ENCODE measurements at places on chromosomes 4 and X.

DNA sequence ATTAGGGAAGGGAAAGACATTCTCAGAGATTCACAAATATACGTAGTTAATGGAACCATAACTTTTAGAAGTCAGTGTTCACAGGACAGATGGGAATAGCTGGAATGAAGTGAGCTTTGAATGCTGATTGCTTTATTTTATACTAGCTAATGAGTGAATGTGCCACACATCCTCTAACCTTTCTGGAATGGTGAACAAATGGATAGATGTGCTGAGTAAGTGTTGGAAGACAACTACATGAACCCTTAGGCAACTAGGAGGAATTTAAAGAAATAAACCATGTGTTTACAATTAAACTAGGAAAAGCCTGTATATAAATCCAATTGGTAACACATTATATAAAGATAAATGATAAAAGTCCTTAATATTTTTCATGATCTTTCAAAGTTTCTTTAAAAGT is 91.6 kb upstream of the LIMCH1 start:
- no peak for DNase-seq

GRCh38 chr4:19636451-19636850 is 615.3 kb upstream of the SLIT2 start:
- DNase-seq = no peak

DNA sequence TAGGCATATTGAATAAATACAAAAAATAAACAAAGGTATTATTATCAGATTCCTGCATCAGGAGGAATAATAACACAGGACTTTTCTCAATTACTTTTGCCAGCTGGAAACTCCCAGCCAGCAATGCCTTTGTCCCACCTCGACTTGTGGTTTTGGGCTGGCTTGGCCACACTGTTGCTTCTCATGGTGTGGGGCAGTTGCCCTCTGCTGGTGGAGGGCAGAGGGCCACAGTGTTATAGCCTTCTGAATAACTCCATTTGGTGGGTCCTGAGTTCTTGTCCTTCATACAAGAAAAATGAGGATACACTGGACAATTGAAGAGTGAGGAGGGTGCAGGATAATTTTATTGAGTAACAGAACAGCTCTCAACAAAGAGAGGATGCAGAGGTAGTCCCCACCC is 1206.0 kb upstream of the ADGRL3 start:
- DNase-seq = no peak

GRCh38 chr4:180618396-180618795 is 1624.8 kb upstream of the TENM3 start:
- no peak for DNase-seq

GRCh38 chr4:180284267-180284666 is 1958.9 kb upstream of the TENM3 start:
- no peak for DNase-seq

DNA sequence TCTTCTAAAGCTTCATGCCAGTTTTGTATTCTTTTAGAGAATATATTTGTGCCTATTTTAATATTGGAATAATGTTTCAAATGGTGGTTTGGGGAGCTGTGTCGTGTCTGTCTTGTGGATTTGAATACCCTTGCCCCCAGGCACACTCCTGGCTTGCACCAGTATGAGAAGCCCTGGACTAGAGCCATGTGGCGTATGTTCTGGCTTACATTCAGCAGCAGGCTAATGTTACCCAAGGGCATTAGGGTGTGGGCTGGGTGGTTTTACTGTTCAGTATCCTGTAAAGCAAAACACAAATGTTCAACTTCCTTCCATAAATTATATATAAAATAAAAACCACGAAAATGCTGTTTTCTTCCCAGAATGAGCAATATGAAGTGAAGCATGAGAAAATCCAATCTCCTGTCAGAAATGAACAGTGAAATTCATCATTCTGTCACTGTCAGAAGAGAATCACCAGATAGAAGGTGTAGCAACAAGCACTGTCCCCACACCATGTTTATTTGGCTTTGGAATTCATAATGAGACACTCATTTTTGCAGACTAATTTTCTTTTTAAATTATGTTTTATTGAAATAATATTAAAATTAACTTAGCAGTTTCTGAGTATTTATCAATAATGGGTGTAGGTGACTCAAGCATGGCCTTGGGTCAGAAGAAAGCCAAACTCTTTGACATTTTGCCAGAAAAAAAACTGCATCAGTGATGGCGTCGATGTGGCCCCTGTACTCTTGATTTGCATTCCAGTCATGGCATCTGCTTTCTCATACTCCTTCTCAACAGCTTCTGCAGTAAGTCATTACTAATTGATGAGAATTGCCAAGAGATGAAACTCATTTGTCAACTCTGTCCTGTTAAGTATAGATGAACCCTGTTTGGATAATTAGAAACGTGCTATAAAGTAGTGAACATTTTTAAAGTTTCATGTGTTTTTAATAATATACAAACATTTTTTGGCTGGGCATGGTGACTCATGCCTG is 43.8 kb downstream of the WWC2 start:
- DNase-seq = no peak

DNA sequence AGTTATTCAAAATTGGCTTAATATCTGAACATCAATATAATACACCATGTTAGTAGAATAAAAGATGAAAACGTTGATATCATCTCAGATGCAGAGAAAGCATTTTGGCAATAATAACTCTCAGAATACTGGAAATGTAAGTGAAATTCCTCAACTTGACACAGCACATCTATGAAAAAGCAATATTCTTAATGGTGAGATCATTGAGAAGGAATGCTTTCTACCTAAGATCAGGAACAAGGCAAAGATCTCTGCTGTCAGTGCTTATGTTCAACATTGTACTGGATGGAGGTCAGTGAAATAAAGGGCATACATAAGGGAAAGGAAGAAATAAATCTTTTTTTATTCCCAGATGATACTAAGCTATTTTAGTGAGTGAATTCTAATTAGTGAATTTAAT is 40.6 kb downstream of the MRPL1 start:
- no peak for DNase-seq

DNA sequence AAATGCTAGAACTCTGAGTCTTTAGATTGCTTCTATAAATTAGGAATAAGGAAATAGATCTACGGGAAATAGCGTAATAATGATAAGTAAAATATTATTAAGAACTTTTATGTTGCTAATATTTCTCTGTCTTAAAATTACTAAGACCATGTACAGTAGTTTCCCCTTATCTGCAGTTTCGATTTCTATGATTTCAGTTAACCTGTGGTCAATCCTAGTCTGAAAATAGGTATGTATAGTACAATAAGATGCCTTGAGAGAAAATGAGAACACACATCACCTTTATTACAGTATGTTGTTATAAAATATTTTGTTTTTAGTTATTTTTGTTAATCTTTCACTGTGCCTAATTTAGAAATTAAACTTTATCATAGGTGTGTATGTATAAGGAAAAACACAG is 92.6 kb downstream of the CCSER1 start:
- no peak for DNase-seq

- no peak for DNase-seq
These were observed 58.4 kb upstream of the SLIT2 start for GRCh38 chr4:20193141-20193936.

- no peak for DNase-seq
These were observed 42.7 kb downstream of the LHFPL1 start for GRCh38 chrX:112636951-112637581.

GRCh38 chr4:41323706-41324105 is 67.0 kb downstream of the UCHL1 start:
- DNase-seq = no peak

- no peak for DNase-seq
These were observed 189.2 kb downstream of the PPP3CA start for GRCh38 chr4:101158134-101158482.

GRCh38 chrX:105755109-105755508 is 67.2 kb upstream of the NRK start:
- no peak for DNase-seq

GRCh38 chrX:107675823-107676555 is 47.7 kb downstream of the PRPS1 start:
- DNase-seq = no peak

DNA sequence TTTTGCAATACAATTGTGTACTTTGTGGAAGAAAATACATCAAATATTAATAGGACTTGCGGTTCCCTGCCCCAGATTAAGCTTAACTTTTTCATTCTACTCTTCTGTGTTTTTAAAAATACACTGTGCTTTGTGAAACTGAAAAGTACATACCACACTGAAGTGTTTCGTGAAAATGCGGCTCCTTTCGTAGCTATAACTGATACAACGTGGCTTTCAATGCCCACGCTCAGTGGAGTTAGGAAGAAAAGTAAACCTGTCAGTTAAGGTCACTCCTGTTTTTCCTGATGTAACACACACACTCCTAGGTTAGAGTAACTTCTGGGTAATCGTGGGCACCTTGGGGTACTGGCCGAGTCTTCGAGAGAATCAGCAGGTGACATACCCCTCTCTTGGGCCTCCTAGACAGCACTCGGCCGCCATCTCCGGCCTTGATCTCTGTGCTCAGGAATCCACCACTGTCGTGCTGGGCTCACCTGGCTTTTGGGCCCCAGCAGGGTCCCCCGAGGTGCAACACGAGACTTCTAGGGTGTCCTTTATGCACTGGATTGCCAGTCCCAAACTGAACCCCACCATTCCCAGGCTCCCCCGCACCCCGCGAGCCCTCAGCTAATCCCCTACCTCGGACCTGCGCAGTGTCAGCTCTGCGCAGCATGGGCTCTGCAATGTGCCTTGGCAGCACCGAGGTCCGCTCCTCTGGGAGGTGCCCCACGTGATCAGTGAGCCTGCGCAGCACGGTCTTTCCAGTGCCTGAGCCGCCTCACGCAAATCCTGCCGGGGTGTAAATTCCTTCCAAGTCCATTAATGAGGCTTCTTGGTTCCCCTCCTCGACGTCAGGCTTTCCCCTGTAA is 162.6 kb upstream of the INTU start:
- DNase-seq = no peak

- DNase-seq = peak; percentile 2
These were observed 5.5 kb downstream of the INPP4B start for GRCh38 chr4:142840516-142841123.

GRCh38 chr4:20576861-20577260 is 123.4 kb upstream of the PACRGL start:
- DNase-seq = no peak

GRCh38 chrX:97846228-97846627 is 962.5 kb downstream of the RPA4 start:
- DNase-seq = no peak

Data from NCI-H1105 treated with DMSO at 0.1 percent for 48 hours (cell line).